ENCODE measurements at places on chromosomes 6 and 20. TPM values are rescaled to one million over a fixed set of nuclear protein-coding genes. Genes with fewer than 3 reads are reported as not detected.
A peak's percentile ranks its signal among the peaks of the same experiment; 100 is the strongest.

GRCh38 chr20:63955281-63955826, 862 bp downstream of the UCKL1 start:
- H3K36me3 ChIP-seq = no peaks in the 10 kb centered on the region
- DNase-seq = no peak
- peaks cover 78% of the 10 kb centered on the region for H3K4me1 ChIP-seq
- H3K4me3 ChIP-seq = peak overlapping the region; percentile 99
- H3K27ac ChIP-seq = peak overlapping the region; percentile 92

- no peaks in the 10 kb centered on the region for H3K36me3 ChIP-seq
- no peaks in the 10 kb centered on the region for H3K27me3 ChIP-seq
- no peak for DNase-seq
- H3K4me3 ChIP-seq = no peak overlapping the region
- H3K27ac ChIP-seq = no peak overlapping the region
- no peaks in the 10 kb centered on the region for H3K4me1 ChIP-seq
Observed at GRCh38 chr20:12573442-12573841, 435.3 kb upstream of the SPTLC3 start.

GRCh38 chr20:53750827-53751619, 157.4 kb upstream of the ZNF217 start:
- no peaks in the 10 kb centered on the region for H3K27me3 ChIP-seq
- H3K36me3 ChIP-seq = no peaks in the 10 kb centered on the region
- H3K4me3 ChIP-seq = no peak overlapping the region
- DNase-seq = no peak
- peaks cover 28% of the 10 kb centered on the region for H3K4me1 ChIP-seq

The RIPOR2 gene
- polyA plus RNA-seq = 43.4 TPM

The ADGRB3 gene
- 0.23 TPM for polyA plus RNA-seq

The LYRM2 gene
- 15.8 TPM for polyA plus RNA-seq

All from spleen (tissue), 13 donors.